Activated CD8-positive, alpha-beta memory T cell treated with anti-CD3 and anti-CD28 coated beads for 24 hours (primary cell): ENCODE measurements at places on chromosomes 3 and 15.
A peak's percentile ranks its signal among the peaks of the same experiment; 100 is the strongest.

DNA sequence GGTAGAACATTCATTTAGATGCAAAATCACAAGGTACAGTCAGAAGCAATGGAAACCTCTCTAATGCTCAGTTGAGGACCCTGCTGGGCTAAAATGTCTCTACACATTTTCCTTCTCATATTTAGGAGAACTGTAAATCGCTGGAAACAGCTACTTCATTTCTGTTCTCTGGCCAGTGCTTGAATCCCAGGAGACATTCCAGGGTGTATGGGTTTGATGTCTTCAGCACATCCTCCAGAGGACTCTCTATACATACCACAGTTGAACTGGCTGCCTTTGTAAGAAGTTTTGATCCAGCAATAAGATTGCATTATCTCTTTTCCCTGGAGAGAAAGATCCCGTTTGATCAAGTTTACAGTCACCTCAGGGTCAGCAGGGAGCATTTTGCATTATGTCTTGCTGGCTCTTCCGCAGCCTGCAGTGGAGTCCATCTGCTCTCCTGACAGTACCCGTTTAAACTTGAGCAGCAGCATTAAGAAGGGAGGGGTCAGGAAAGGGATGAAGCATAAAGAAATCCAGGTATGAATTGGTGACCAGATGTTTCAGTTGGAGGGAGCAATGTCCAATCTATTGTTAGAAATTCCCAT, 676.0 kb downstream of the EPHA3 start:
- no peak for DNase-seq

- DNase-seq: no peak
Measured at GRCh38 chr3:29559741-29560465, 279.0 kb downstream of the RBMS3 start.

GRCh38 chr3:15438983-15439382, 11.6 kb downstream of the EAF1 start:
- DNase-seq: no peak

DNA sequence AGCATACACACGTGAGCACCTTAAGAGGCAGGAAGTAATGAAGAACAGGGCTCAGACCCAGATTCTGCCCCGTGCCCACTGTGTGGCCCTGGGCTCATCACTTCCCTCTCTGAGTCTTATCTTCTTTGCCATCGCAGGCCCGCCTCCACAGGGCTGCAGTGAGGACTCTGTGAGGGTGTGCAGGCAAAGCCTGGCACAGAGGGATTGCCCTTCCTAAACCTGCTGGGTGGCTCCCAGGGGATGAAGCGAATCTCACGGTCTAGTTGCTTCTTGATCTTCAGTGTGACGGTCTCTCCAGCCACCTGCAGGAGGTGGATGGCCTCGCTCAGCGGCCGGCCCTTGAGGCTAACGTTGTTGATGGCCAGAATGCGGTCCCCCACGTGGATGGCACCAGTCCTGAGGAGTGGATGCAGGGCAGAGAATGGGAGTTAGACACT, 32.8 kb downstream of the GRIP2 start:
- no peak for DNase-seq

GRCh38 chr15:32057876-32058425, 27.6 kb downstream of the CHRNA7 start:
- no peak for DNase-seq

DNA sequence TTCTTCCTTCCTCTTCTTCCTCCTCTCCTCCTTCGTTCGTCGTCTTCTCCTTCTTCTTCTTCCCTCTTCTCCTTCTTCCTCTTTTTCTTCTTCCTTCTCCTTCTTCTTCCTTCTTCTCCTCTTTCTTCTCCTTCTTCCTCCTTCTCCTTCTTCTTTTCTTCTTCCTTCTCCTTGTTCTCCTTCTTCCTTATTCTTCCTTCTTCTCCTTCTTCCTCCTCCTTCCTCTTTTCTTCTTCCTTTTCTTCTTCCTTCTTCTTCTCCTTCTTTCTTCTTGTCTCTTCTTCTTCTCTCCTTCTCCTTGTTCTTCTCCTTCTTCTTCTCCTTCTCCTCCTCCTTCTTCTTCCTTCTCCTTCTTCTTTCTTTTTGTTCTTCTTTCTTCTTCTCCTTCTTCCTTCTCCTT, 35.3 kb downstream of the SPG21 start:
- DNase-seq: no peak

DNA sequence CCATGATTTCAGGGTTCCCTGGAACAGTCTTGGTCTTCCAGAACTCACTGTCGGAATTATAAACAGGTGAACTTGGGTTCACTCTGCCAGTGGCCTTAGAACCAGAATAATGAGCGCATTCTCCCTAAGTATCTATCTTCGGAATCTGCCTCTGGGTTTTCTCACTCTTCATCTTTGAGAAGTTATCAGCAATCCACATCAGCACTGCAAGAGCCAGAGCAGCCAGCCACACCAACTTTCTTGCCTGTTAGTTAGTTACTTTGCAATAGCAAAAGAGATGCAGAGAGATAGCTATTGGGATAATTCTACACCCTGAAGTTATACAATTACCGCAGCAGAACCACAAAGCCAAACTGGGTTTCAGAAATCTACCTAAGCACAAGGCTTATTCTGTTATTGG, 25.8 kb downstream of the GLB1 start:
- no peak for DNase-seq

GRCh38 chr3:136235545-136235944, 14.6 kb upstream of the PCCB start:
- no peak for DNase-seq

DNA sequence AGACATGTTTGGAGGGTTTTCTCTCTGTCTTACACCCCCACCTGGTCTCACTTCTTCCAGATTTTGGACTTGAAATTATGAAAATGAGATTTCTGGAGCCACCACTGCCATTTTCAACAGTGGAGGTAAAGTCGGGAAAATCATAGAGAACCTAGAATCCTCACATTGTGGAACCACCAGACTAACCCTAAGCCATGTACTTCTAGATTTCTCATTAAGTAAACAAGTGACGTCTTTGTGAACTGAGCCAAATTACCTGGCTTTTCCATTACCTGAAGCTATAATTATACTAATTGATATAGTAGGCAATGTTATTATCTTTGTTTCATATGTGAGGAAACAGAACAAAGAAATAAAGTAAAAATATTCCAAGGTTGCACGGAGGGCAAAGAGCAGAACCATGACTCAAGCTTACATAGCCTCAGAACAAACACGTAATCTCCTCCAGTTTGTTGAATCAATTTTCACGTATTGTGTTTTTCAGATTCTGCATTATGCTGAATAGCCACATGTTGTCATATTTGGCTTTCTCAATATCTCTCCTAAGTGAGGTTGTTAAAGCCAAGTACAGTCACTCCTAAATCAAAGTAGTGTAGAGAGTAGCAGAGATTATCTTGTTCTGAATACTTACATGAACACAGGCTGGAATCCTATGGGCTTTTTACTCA, 101.3 kb upstream of the CMC1 start:
- DNase-seq: no peak

DNA sequence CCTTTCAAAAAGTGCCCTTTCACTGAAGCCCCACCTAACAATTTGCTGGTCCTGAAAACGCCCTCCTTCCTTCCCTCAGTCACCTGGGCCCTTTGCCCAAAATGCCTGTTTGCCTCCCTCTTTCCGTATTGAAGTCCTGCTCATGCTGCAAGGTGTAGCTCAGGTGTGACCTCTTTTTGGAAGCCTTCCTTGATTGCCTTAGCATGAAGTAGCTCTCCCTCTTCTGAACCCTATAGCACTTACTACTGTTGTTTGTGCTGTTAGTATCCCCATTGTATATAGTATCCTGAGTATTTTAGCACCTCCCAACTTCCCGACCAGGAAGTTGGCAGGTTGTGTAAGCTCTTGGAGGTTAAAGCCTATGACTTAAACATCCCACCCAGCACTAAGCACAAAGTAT, 1.7 kb downstream of the PLS1 start:
- DNase-seq: no peak

DNA sequence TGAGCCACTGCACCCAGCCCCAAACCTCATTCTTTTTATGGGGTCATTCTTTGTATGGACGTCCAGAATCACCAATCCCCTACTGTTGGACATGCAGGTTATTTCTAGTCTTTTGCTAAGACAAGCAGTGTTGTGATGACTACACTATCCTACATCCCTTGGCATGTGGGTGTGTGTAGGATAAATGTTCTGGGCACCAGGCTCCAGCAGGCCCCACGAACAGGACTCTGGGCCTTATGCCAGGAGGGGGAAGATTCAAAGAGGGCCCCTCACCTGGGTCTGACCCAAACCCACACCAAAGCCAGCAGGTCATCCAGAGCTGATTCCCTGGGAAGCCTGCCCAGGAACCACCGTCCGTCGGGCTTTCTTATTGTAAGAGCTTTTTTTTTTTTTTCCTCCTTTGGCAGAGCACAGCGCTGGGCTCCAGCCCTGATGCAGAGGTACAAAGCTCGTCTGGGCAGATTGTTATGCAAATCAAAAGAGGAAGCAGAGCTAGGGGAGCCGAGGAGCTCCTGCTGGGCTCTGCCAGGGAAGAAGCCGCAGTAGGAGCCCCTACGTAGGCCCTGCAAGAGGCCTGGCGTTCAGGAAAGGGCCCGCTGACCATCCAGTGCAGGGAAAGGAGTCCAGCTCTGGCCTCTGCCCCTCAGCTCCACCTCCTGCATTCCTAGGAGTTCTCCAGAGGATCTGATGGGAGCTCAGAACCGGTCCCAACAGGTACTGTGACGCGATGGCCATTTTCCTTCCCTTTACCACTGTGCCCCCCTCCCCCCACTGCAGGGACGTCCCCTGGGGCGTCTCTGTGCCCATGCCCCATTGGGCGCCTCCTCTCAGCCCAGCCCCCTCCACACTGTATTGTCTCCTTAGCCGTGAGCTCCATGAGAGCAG, 29.0 kb upstream of the FURIN start:
- DNase-seq: peak; percentile 68

DNA sequence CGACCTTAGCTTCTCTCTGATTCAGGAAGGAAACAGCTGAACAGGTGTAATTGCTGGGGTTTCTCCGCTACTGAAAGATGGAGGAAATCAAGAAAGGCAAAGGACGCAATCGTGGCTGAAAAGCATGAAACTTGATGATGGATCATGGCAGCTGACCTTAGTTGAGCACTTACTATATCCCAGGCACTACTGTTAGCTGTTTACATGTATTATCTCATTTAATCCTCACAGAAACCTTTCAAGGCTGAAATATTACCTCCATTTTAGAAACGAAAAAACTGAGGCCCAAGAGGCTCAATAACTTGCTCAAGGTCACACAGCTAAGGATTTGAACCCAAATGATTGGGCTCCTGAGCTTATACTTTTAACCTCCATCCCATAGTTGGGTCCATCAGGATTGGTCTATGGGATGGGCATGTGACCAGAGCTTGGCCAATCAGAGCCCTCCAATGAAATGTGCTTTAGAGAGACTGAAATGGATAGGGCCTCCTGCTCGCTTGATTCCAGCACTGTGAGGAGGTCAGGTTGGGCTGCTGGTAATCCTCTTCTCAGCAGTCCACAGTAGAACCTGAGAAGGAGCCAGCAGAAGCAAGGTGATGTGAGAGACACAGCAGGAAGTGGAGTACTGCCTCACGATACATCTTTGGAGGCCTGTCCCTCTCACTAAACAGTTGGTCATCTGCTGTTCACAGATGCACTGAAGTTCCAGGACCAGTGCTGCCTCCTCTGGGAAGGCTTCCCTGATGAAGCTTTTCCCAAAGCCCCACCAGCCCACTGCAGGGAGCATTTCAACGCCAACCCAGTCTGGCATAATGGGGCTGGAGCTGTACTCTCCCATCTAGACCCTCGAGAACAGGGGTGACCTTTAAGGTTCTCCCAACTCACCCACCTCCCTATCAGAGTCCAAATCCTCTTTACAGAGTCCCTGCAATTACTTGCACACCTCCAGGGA, 10.4 kb downstream of the CLN6 start:
- peak; percentile 32 for DNase-seq

- no peak for DNase-seq
Measured at GRCh38 chr3:55204417-55204816, 276.6 kb upstream of the LRTM1 start.

DNA sequence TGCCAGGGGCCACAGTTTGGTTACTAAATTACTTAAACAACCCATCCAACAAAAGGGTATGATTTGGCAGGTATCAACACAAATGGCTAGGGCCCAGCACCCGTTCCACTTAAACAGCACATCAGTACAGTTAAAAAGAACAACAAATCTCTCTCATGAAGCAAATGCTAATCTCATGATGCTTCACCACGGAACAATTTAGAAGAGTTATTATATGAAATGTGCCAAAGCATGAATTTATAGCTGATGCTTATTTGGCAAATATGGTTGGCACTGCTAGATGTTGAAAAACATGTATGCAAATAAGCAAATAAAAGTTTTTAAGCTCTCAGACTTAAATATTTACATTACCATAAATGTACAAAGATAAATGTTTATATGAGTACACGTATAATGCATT, 2.3 kb downstream of the PEAK1 start:
- no peak for DNase-seq

- DNase-seq: no peak
Measured at GRCh38 chr3:123078101-123078500, 11.3 kb downstream of the PDIA5 start.

DNA sequence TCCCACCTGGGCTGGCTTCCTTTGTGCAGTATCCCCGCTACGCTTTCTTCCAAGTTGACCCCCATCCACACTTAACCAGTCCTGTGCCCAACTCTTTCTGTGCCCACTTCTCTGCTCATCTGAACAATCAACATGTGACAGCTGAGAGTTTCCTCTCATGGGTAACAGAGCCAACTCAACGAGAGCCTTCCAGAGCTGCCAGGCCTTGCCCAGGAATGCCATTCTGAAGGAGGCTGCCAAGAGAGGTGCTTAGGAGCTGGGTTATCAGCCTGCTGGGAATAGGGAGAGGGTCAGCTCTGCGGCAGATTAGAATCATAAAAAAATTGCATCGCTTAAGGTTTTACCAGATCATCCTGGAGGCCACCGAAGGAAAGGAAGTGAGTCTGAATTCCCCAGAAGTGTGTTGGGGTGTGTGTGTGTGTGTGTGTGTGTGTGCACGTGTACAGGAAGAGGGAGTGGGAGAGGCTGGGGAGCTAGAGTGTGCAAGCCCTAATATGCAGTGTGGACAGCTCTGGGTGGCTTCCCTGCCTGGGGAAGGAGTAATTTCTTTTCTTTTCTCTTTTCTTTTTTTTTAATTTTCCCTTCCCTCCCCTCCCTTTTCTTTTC, 66.7 kb downstream of the ITGA11 start:
- no peak for DNase-seq

DNA sequence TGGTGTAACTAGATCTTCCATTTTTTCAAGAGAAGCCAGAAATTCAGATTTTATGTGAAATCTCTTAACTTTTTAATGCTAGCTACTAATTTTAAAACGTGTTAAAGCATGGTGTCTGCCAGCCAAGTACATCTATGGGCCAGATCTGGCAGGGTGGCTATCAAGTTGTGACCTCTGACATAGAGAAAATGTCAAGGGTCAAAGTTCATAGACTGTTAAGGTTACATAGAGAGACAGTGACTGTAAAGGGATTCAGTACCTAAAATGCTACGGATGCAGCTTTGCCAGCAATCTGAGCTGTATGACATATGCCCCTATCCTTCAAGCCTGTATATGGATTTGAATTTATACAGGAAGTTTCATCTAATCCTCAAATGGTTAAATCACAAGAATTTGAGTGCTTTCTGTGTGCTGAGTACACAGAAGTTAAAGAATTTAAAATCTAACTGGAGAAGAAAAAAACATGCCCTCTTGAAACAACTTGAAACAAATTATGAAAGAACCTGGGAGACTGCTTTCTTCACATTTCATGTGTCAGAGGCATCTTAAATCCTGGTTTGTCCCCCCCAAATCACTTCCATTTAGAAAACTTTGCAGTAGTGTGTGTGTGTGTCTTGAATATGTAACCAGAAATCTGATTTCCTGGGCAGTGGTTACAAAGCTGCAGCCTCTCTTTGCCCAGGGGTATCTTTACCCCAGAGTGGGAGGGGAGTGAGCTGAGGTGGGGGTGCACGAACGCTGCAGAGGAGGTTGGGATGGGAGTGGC, 895 bp upstream of the ARHGAP31 start:
- DNase-seq: no peak
